ENCODE measurements at places on chromosomes 16 and 17.
A peak's percentile ranks its signal among the peaks of the same experiment; 100 is the strongest.

- no peak for DNase-seq
These were observed 4.1 kb upstream of the ZNF19 start for GRCh38 chr16:71493213-71493612.

- peak; percentile 42 for DNase-seq
These were observed 20.9 kb upstream of the NSRP1 start for GRCh38 chr17:30095507-30096244.

- DNase-seq: no peak
These were observed 109.5 kb upstream of the SIAH1 start for GRCh38 chr16:48494742-48495141.

GRCh38 chr16:85623997-85624601, 11.0 kb downstream of the GSE1 start:
- DNase-seq: no peak

DNA sequence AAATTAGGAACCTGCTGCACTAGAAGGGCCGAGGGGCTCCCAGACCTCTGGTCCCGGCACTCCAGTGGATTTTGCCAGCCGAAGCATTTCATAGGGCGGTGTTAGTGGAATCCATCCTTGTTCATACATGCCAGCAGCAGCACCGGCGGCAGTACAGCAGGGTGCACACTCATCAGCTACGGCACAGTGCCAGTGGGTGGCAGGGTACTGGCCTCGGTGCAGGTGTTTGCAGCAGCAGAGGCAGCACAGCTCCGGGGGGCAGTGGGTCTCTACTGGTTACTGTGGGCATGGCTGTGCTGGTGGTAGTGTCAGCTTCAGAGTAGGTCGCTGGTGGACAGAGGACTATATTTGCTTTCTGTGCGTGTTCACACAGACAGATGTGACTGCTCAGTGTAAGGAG, 985.7 kb downstream of the CDH8 start:
- no peak for DNase-seq

DNA sequence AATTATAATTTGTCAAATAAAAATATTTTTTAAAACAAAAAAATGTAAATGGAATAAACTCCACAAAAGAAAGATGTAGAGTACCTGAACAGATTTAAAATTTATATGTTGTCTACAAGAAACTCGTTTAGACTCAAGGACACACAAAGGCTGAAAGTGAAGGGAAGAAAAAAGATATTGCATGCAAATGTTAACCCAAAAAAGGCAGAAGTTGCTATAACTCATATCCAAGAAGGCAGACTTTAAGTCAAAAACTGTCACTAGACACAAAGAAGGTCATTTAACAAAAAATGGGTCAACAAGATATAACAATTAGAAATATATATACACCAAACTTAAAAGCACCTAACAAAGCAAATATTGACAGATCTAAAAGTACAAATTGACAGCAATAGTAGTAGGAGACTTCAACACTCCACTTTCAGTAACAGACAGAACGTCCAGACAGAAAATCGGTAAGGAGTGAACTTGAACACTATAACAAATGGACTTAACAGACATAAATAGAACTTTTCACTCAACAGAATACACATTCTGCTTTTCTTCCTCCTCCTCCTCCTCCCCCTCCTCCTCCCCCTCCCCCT, 40.8 kb upstream of the MYLK3 start:
- DNase-seq: no peak

DNA sequence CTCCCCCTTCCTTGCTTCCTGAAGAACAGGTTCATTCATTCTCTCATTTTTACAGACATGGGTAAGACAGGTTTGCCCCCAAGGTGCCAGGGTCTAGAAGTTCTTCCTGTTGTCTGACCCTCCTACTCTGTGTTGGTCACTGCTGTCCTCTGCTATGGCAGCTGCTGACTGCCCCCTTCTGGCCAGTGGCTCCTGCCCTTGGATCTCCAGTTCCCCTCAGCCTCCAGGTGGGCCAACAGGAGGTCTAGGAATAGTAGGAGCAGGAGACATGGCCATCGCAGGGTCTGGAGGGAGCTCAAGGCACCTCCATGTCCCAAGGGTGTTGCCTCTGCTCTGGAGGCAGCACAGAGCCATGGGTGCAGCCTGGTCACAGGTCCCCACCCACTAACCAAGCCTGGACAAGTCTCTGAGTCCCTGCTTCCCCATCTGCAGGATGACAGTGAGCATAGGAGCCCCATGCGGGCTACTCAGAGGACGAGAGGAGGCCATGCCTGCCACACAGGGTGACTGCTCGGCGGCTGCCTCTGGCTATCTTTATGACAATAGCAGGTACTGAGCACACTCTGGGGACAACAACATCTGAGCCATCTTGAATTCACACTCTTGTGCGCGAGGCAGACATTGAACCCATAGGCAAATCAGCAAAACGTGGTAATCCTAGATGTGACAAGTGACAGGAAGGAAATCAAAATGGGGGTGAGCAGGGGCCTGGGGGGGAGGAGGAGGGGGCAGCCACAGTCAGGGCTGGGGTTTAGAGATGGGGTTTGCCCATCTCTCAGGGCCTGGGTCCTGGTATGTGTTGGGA, 27.0 kb upstream of the NXPH3 start:
- no peak for DNase-seq

All from small intestine (tissue), 16 donors.